ENCODE measurements at places on chromosomes 12 and 14. TPM values are rescaled to one million over a fixed set of nuclear protein-coding genes. Genes with fewer than 3 reads are reported as not detected.

- no peak for DNase-seq
These were observed 981.1 kb downstream of the SLC6A15 start for GRCh38 chr12:83931451-83931850.

DNA sequence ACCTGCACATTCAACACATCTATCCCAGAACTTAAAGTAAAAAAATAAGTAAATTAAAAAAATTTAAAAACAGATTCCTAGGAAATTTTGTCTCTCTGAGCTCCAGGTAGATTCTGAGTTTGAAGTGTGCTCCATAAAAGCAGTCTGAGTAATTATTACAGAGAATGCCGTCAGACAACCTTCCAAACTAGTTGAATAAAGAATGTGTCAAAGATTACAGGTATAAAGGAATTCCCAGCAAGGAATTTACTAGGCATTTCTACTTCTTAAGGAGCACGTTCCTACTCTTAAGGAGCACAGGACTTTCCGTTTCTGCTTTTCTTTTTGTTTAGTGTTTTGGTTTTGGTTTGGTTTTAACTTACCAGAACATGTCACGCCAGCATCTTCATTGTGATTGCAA lies 7.1 kb downstream of the CD163 start:
- no peak for DNase-seq

DNA sequence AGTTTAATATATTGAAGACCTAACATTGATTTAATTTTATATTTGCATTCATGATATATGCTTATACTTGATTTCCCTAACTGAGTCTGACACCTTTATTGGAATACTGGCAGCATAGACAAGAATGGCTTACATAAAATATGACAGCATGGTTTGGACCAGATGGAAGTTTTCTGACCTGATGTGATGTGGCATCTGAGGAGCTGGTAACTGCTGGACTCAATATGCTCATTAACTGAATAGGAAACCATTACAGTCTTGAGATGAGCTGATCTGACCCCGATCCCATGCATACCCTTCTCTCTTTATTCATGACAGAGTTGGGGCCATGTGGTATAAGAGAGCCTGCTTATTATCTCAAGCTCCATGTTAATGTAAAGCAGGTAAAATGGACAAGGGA lies 604.8 kb upstream of the SEL1L start:
- DNase-seq, result no peak

GRCh38 chr14:68637106-68638021 lies 155.5 kb downstream of the ZFP36L1 start:
- DNase-seq, result no peak

DNA sequence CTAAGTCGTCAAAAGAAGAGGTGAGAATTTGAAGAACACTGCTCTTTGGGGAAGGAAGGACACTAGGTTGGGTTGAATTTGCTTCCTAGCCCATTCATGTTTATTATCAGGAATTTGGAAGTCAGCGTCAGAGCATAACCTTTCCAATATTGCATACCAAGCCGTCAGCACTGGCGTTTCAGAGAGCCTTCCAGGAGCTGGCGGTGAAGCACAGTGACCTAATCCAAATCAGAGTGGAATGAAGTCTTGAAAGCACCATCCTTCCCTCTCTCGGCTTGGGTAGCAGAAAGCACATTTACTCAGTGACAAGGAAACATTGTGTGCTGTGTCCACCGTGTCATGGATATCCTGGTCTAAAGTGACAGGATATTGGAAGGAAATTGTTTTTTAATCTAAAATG lies 240.3 kb upstream of the PELI2 start:
- DNase-seq, result no peak

GRCh38 chr12:94532490-94533422 lies 73.1 kb upstream of the CEP83 start:
- DNase-seq, result peak; percentile 88

GRCh38 chr14:21108791-21109190 lies 7.9 kb downstream of the TMEM253 start:
- no peak for DNase-seq

DNA sequence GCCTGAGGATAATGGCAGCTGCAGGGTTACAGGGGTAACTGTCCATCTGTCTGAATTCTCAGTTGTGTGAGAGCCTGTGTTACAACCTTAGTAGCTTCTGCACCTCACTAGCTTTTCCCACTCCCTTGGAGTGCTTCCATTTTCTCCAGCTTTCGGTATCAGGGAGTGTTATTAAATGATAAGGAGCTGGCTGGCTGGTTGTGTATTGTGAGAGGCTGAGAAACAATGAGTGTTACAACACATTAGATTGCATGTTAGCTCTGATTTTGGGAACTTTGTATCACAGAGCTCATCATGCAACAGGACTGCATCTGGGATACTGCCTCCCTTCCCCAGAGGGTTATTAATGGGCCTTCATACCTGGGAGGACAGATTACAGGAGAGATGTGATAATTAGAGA lies 723.7 kb downstream of the DIO2 start:
- DNase-seq, result no peak

DNA sequence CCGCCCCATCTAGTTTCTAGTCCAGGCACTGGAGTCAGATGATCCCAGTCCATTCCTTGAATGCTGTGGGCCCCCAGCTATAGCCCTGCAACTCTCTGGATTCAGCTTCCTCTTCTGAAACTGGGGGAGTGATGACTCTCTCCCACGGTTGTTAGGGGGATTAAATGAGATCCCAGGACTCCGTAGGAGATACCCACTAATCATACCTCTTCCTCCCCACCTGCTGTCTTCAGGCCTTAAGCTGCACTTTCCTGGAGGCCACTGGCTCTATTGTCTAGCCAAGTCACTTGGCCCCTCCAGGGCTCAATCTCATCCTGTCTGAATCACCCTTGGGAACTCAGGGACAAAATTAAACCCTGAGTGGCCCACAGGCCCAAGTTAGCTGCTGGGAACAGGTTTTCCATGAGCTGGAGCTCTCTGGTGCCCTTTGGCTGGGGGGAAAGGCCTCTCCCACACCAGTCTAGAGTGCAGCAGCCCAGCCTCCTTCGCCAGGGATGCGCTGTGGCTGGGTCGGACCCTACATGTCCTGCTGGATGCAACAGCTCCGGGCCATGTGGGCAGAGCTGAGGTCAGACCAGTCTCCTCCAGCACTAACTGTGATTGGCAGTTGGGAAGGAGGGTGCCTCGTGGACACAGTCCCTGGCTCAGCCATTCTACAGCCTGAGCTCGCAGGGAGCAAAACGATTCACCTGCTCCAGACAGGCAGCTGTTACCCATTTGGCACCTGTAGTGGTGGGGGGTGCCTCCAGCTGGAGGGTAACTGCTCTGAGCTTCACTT lies 6.0 kb upstream of the ASB2 start:
- no peak for DNase-seq

DNA sequence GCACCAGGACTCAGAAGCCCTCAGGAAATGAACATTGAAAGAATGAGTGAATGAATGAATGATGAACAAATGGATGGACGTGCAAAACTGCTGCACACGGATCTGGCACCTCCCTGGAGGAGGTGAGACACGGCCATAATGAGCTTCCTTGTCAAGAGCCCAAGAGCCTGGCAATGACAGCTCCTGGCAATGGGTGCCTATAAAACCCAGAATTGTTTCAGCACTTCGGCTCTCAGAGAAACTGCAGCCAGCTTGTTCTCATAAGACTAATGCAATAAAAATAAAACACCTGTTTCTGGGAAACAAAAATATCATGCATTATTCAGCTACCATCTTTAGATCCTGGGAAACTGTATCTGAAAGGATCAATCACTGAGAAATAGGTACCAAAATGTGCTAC lies 200.5 kb upstream of the SFSWAP start:
- DNase-seq, result no peak

DNA sequence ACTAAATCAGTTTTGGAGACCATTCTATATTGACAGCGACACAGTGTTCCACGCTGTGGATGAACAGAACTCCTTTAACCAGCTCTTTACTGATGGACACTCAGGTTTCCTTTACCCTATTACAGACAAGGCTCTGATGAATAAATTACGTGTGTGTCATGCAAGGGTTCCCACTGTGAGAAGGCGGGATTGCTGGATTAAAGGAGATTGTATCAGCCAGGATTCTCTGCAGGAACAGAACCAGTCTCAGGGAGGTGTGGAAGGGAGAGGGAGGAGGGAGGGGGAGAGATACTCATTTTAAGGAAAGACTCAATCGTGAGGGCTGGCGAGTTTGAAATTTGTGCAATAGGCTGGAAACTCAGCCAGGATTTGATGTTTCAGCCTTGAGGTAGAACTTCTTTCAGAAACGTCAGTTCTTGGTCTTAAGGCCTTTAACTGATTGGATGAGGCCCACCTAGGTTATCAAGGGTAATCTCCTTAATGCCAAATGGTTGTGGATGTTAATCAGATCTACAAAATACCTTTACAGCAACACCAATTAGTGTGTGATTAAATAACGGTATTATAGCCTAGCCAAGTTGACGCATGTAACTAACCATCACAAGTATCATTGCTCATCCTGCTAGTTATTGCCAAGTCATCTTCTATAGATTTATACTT lies 104.0 kb downstream of the GCH1 start:
- no peak for DNase-seq

DNA sequence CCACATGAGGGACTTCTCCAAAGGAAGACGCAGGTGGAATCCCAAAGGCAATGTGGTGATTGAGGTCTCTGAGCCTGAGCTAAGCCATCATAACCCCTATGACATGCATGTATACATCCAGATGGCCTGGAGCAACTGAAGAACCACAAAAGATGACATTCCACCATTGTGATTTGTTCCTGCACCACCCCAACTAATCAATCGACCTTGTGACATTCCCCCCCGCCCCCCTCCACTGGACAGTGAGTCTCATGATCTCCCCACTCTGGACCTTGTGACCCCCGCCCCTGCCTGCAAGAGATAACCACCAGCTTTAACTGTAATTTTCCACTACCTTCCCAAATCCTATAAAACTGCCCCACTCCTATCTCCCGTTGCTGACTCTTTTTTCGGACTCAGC lies 87.9 kb downstream of the VCPKMT start:
- no peak for DNase-seq

DNA sequence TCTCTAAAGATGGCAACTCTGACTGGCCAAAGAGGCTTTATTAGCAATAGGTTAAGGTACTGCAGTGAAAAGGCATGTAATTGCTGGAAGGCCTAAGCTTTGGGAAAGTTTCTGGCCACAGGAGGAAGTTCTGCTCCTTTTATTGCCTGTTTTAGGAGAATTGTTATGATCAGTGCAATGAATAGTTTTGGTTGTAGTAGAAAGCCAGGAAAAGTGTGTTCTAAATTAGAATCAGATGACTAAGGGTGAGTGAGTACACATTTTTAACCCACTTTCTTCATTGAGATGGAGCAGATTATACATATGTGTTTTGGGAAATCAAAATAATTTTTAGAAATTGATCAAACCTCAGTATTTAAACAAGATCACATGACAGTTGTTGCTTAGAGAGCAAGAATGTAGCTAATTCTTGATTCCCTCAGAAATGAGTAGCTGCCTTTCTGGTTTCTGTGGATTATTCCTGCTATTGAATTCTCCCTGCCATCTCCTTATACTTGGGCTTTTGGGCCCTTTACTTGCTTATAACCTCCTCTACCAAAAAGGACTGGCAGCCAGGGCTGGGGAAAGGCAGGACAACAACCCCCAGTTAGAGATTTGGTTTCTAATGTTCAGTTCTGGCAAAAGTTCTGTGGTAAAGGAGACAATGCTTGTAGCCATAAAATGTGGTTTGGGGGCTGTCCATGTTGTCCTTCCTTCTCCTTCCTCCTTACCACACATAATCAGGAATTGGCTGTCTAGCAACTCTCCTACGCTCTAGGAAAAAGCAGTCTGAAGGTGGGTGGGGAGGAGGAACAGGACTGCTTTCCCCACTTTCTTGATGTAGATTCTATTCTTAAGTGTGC lies 217.1 kb downstream of the SLC38A4 start:
- no peak for DNase-seq

- DNase-seq, result no peak
These were observed 816.2 kb downstream of the DIO2 start for GRCh38 chr14:79395061-79395460.

DNA sequence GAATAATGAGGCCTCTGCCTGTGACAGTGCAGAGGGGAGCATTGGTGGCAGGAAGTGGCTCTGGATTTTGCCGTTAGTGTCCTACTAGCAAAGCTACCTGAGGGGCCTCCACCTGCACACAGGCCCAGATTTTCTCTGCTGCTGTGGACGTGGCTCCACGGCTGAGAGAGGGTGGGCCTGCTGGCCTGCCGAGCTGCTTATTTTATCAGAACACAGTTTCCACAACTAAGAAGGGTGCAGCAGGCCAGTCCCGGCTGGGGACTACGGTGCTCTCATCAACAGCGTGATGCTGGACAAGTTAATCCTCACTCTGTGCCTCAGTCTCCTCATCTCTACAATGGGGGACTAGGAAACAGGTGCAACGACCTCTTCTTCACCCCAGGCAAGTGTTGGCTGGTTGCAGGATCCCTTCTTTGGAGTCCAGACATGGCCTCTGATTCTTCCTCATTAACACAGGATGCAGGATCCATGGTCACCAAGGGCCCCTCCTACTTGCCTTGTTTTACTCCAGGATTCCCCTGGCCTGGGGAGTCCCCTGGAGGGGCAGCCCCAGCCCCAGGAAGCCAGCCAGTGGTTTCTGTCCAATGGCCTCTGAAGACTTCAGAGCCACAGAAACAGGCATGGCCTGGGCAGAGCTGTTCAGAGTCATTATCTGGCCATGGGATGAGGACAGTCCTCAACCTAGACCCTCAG lies 3.3 kb downstream of the FAM181A start:
- DNase-seq, result no peak

DNA sequence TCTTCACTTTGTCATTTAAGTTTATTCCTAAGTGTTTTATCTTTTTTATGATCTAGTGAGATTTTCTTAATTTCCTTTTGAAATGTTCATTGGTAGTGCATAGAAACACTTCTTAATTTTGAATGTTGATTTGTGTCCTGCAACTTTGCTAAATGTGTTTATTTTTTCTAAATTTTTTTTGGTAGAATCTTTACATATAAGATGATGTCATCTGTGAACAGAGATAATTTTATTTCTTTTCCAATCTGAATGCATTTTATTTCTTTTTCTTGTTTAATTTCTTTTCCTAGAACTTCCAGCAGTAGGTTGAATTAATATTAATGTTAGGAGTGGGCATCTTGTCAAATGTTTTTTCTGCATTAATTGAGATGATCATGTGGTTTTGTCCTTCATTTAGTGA lies 42.1 kb downstream of the SLCO1B3 start:
- DNase-seq, result no peak

- DNase-seq, result peak; percentile 16
These were observed 30.0 kb upstream of the ANP32D start for GRCh38 chr12:48442179-48442847.

Gene PPFIBP1
- total RNA-seq, result 27.7 TPM

Gene PIANP
- 8.2 TPM for total RNA-seq

Gene TEX52
- not detected for total RNA-seq

Gene SLC15A4
- total RNA-seq, result 6.4 TPM

Gene CLECL1
- total RNA-seq, result not detected

Gene MLH3
- total RNA-seq, result 18.3 TPM

Gene AKAP5
- 2.8 TPM for total RNA-seq

Gene PSMA6
- 197 TPM for total RNA-seq

Gene GDF3
- total RNA-seq, result 34.4 TPM

Gene SERPINA9
- not detected for total RNA-seq

Gene PLA2G1B
- total RNA-seq, result 1.8 TPM

Gene AQP2
- total RNA-seq, result not detected

Gene BDKRB2
- total RNA-seq, result 0.18 TPM

Measured in WTC11 (cell line).